Hepatocyte (in vitro differentiated cells): ENCODE measurements at places on chromosomes 4 and X. TPM values are rescaled to one million over a fixed set of nuclear protein-coding genes. Genes with fewer than 3 reads are reported as not detected.

GRCh38 chrX:38961936-38962335 lies 160.7 kb downstream of the MID1IP1 start:
- no peak for DNase-seq

- peak; percentile 64 for DNase-seq
Measured at GRCh38 chr4:155787113-155787710, 28.4 kb downstream of the GUCY1B1 start.

DNA sequence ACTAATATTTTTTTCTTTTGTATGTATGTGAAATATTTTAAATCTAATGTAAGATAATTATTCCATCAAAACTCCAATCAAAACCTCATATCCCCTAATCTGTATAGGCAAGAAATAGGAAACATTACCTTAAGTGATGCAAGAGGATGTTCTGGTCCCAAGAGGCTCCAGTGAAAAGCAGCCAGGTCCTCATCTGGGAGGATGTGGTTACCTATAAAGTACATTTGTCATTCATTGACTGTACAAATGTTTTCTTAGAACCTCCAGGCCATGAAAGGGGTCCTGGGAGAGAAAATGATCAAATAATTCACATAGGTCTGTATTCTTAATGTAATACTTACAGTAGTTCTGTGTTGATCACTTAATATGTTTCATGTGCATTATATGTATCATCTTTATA lies 25.5 kb downstream of the FAM120C start:
- DNase-seq = no peak

GRCh38 chr4:142271832-142272231 lies 574.3 kb downstream of the INPP4B start:
- no peak for DNase-seq

DNA sequence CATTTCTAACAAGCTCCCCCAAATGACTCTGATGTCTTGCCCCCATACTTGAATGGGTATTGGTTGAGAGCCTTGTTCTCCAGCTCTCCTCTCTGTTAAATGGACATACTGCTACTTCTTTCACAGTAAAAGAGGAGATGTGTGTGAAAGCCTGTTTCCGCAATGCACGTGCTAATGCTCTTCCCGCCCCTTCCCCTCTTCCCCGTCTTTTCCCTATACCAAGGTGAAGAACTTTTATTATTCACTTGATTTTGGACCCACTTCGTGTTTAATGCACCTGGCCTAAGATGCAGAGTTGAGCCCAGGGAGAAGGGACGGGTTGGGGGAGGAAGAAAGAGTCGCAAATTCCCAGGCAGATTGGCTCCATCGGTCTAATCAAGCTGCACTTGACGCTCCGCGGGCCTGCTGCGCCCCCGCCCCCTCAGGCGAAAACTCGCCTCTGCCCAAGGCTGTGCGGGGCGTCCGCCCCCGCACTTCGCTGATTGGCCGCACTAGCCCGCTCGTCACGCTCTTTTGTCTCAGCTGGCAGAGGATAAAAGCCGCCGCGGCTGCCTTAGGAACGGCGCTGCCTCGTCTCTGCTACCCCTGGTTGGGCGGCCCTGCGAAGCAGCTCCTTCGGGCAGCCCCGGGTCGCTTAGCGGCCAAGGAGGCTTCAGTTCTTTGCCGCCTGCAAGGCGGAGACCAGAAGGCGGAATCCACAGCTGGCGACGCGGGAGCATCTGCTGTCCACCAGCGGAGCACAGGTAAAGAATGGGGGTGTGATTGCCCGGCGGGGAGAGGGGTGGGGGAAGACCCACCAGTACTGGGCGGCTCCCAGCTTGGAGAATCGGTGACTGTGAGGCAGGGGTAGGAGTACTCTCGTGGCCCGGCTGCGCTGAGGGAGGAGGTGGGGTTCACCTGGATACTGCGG lies at the start of gene ZCCHC12:
ZCCHC12 (plus strand) TSS at position 562 of the 910 bp plus-strand sequence. CDS start 1,421 bp downstream, outside the sequence.
- DNase-seq = peak; percentile 65

- no peak for DNase-seq
Measured at GRCh38 chr4:129645461-129645860, 549.5 kb downstream of the C4orf33 start.

DNA sequence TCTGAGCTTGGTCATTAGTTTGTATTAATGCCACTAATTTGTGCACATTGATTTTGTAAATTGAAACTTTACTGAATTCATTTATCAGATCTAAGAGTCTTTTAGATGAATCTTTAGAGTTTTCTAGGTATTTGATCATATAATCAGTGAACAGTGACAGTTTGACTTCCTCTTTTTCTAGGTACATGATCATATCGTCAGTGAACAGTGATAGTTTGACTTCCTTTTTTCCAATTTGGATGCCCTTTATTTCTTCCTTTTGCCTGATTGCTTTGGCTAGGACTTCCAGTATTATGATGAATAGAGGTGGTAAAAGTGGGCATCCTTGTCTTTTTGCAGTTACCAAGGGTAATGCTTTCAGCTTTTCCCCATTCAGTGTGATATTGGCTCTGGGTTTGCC lies 421.4 kb upstream of the CPXCR1 start:
- DNase-seq = no peak

DNA sequence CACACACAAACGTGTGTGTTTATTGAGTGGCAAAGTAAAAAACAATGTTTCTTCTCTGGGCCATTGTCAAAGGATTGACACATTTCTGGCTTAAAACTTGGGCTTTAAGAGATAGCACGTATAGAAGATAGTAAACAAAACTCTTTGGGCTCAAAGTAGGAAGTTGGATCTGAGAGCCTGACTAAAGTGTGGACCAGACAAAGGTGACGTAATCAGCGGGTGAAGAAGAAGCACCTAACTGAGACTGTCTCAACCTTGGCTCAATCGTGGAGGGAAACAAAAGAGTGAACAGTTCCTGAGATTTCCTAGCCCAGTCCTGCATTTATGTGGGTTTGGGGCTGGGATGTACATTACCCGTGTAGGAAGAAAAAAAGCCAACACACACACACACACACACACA lies 13.7 kb downstream of the PFKFB1 start:
- DNase-seq = no peak

DNA sequence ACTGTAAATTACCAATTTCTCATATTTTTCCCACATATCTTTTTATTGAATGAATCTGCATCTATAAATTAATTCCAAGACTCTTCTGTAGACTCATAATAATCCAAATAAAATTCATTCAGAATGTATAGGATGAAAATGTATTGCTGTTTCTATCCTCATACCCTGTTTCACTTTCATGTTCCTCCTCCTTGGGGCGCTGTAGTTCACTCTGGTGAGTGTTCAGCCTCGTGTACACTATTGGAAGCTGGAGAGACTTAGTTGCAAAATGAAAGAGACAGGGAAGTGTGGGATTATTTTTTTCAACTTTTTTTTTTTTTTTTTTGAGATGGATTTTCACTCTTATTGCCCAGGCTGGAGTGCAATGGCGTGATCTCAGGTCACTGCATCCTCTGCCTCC lies 296.1 kb downstream of the TLL1 start:
- DNase-seq = peak; percentile 9

GRCh38 chr4:74297539-74297938 lies 10.7 kb upstream of the EPGN start:
- no peak for DNase-seq

- DNase-seq = no peak
Measured at GRCh38 chr4:23861897-23862296, 27.9 kb downstream of the PPARGC1A start.

DNA sequence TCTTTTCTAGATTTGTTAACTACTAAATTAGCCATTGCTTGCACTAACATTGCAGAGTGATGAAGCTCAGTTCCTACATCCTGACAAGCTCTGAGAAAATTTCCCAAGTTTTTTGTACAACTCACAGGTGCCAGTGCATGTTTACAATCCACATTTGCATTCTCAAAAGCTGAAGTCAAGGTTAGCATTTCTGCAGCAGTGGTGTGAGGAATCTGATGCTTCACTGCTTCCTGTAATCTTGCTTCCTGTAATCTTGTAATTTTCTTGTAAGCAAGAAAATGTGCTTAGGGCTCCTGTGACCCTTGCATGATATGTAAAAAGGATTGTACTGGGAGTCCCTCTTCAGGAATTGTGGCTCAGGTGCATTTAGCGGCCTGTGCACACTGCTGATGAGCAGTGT lies 207.4 kb upstream of the CXCL13 start:
- no peak for DNase-seq

- DNase-seq = no peak
Measured at GRCh38 chr4:25535701-25536473, 119.8 kb upstream of the SLC34A2 start.

- no peak for DNase-seq
Measured at GRCh38 chr4:41385481-41385880, 128.8 kb downstream of the UCHL1 start.

GRCh38 chr4:70564033-70564432 lies 28.0 kb upstream of the AMBN start:
- DNase-seq = peak; percentile 40

- DNase-seq = no peak
Measured at GRCh38 chr4:3415471-3416141, 26.2 kb upstream of the HGFAC start.

GRCh38 chrX:43750248-43750676 lies 94.2 kb downstream of the MAOA start:
- DNase-seq = peak; percentile 77

DNA sequence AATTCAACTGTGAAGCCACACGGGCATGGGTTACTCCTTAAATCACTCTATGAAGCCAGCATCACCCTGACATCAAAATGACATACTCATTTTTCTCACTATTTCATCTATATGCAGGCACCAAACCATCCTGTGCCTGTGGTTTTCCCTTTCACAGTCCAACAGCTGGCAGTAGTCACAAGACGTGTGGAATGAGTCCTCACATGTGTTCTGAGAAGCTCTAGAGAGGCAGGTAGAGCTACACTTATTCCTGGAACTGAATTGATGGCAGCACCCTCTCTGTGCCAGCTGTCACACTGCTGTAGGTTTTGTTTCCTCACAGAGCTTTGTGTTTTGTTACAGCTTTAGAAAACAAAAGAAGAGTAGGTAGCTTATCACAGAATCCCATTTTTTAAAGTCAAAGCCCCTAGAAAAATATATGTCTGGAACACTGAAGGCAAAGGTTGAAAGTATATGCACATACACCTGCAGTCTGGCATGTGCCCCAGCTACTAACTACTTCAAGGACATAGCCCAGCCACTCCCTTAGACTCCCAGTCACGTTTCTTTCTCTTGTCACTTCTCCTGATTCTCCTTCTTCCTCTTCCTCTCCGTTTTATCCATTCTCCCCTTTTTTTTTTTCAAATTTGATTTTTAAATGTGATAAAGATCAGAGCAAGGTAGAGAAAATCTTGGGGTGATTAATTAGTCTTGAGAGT lies 107.1 kb downstream of the ANXA10 start:
- no peak for DNase-seq

DNA sequence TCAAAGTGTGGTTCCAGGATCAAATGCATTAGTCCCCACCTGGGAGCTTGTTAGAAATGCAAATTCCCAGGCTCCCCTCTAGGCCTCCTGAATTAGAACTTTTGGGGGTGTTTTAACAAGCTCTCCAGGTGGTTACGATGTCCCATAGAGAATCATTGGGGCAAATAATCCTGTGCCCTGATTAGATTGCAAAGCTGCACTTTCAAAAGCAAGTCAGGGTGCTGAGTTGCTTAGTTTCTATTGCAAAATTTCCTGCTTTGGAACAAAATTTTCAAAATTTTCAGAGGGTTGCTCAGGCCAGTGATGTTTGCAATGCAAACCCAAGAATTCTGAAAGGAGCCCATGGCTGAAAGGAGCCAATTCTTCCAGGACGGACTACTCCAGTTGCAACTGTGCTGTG lies 71.0 kb downstream of the MGST2 start:
- no peak for DNase-seq

DNA sequence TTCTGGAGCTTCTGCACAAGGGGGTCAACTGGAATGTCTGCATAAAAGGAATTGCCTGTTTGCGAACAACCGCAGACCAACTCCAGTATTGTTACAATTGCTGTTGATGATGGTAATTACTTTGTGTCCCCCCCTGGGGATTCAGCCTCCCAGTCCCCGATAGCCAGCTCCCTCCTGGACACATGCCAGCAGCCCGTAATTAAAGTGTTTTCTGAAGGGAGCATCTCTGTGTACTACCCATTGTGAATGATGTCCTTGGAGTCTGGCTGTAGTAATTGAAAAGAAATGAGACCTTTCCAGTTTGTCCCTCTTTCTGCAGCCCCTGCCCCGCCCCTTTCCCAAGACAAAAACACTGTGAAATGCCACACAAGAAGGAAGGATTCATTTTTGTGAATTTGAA lies 377.1 kb upstream of the LCORL start:
- no peak for DNase-seq

GRCh38 chr4:41989994-41990364 lies 351 bp upstream of the SLC30A9 start:
- no peak for DNase-seq

- DNase-seq = no peak
Measured at GRCh38 chr4:130368668-130369067, 1272.7 kb downstream of the C4orf33 start.

- no peak for DNase-seq
Measured at GRCh38 chrX:25052798-25053534, 37.2 kb upstream of the ARX start.

- no peak for DNase-seq
Measured at GRCh38 chr4:108227923-108228322, 59.2 kb upstream of the LEF1 start.

DNA sequence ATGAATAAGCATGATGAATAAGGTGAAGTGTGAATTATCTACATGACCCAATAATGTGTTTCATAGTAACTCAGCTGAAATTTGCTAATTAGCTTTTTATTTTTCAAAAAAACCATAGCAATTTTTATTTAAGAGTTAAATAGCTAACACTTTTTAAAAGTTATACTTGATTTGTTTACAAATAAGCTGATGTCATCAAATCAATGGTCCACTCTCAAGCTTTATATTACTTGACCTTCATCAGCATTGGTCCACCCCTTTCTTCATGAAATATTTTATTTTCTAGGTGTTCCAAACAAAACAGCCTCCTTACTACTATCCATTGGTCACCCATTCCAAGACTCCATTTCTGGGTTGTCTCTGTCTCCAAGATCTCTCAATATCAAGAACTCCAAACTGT lies 649.0 kb upstream of the TENM3 start:
- DNase-seq = no peak

DNA sequence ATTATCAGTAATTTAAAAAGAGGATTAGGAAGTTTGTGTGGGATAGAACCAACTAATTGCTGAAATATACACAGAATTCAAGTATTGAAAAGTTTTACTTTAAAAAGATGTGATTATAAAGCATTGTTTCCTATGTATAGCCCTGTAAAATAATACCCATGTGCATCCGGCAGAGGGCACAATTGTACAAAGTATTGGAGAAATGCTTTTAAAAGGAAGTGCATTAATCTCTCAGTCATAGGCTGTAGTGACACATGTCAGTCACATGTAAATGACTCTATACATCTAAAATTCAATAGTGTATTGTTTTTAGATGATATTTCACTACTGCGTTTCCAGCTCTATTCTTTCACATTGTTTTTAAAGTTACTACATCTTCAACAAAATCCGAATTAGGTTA lies 9.7 kb upstream of the GEMIN8 start:
- DNase-seq = peak; percentile 62

GRCh38 chrX:13774696-13775095 lies 40.1 kb downstream of the OFD1 start:
- DNase-seq = no peak

IL9R gene
- 0.12 TPM in 1 of 2 replicates, not detected in the other for total RNA-seq

RAB40A gene
- 3.0 and 3.5 TPM in 2 replicates for total RNA-seq

NWD2 gene
- total RNA-seq = under 0.01 and 0.33 TPM in 2 replicates

MAGEB4 gene
- not detected in 2 replicates for total RNA-seq

XAGE2 gene
- total RNA-seq = 0.77 and 6.7 TPM in 2 replicates

LANCL3 gene
- total RNA-seq = 0.84 and 0.87 TPM in 2 replicates

ADGRG2 gene
- total RNA-seq = 3.7 and 4.5 TPM in 2 replicates

PDGFRA gene
- 102 and 117 TPM in 2 replicates for total RNA-seq

CSN1S1 gene
- not detected in 2 replicates for total RNA-seq

HGFAC gene
- 0.32 and 0.87 TPM in 2 replicates for total RNA-seq

GUCY1B1 gene
- total RNA-seq = 15.0 and 16.7 TPM in 2 replicates
